ENCODE measurements at places on chromosomes 1 and 21.

DNA sequence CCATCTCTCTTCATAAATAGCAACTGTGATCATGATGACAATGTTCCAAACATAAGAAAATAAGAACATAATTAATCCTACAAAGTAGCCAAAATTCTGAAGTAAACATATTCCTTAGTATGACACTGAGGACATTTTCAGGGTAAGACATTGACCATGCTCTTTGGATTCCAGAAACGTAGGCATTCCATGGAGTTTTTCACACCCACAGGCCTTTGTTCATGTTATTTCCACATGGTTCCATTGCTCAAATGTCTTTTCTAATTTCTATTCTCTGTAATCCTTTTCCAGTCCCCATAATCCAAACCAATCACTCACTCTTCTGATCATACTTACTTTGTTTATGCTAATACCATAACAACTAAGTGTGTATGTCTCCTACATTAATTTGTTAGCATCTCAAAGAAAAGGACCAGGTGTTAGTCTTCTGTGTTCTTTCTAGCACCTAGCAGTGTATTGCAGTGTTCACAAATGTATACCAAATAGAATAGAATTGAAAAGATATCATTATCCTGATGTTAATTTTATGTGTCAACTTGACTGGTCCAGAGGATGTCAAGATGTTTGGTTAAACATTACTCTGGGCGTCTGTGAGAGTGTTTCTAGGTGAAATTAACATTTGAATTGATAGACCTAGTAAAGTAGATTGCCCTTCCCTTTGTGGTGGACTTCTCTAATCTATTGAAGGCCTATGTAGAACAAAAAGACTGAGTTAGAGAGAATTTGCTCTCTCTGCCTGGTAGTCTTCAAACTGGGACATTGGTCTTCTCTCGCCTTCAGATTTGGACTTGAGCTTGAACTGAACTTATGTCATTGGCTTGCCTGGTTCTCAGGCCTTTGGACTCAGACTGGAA lies 516.6 kb downstream of the PTPRC start:
- no peak for DNase-seq

DNA sequence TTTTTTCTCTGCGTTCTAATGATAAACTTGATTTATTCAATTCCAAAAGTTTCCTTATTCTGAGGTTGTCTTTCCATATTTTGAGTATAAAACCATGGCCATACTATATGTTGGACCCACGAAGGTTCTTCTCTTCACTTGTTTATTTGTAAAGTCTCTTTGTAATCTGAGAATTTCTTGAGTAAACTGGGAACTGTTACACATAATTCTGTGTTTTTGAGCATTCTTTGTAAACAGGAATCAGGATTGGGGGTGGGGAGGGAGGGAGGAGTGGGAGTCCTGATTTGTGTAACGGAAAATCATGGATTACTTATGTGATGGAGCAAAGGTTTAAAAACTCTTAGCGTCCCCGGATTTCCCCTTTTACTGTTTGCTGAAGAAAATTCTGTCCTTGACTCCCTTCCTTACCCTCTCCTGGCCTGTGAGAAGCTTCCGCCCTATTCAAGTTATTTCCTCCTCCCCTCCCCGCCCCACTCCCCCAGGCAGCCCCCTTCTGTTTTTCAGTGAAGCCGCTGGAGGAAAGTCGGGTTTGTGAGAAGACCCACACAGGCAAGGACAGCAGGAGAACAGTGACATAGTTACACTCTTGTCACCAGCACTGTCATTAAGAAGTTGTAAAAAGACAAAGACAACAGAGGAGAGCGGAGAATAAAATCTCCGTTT lies 6.4 kb upstream of the NBPF11 start:
- DNase-seq = no peak

DNA sequence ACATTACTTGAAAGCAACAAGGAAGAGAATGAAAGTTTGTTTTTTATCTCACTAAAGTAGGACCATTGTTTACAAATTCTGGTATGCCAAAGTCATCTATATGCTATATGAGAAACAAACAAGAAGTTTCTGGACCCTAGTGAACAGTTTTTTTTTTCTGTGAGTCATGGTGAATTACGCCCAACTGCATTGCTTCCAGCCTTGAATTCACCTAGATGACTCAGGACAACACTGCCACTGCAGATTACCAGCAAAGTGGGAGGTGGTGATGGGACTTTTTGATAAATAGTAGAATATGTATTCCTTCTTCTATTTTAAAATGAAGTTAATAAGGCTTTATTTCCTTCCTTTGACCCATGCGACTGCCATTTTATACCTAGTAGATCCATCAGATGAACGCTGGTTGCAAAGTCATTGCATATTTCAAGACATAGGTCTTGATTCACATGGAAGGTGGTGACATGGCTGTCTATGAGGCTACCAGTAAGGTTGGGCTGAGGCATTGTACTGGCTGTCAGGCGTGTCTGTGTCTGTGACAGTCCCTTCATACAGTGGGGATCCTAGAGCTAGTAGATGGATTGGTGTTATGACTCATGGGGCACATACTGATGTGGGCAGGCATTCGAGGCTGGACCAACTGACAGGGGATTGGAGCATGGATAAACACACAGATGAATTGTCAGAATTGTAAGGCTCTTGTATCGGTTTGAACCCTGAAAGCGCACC lies 49.1 kb upstream of the APOBEC4 start:
- no peak for DNase-seq

DNA sequence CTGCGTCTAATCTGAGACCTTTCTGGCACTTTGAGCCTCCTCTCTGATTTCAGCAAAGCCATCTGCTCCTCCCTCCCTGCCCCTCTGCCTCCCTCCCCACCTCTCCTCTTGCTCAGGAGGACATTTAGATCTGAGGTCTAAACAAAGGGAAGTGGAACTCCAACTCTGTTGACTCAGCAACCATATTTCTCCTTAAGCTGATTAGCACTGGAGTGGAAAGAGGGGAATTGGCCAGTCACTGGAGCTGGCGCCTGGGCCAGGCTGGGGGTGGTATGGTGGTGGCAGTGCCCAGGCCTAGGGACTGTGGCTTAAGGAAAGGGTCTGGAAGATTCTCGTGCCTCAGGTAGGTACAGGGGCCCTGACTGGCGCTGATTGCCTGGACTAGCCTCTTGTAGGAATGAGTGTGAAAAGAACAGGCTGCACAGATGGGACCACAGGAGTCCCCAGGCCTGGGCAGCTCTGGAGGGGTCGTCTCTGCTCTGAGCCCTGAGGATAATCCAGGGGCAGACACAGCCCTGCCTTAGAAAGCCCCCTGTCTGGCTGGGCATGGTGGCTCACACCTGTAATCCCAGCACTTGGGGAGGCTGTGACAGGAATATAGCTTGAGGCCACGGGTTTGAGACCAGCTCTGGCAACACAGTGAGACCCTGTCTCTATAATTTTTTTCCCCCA lies 11.9 kb downstream of the SH2D2A start:
- DNase-seq = no peak

- no peak for DNase-seq
These were observed 5.8 kb downstream of the PLA2G2A start for GRCh38 chr1:19973616-19974015.

GRCh38 chr21:38459490-38459889 lies 38.8 kb downstream of the ERG start:
- DNase-seq = no peak

DNA sequence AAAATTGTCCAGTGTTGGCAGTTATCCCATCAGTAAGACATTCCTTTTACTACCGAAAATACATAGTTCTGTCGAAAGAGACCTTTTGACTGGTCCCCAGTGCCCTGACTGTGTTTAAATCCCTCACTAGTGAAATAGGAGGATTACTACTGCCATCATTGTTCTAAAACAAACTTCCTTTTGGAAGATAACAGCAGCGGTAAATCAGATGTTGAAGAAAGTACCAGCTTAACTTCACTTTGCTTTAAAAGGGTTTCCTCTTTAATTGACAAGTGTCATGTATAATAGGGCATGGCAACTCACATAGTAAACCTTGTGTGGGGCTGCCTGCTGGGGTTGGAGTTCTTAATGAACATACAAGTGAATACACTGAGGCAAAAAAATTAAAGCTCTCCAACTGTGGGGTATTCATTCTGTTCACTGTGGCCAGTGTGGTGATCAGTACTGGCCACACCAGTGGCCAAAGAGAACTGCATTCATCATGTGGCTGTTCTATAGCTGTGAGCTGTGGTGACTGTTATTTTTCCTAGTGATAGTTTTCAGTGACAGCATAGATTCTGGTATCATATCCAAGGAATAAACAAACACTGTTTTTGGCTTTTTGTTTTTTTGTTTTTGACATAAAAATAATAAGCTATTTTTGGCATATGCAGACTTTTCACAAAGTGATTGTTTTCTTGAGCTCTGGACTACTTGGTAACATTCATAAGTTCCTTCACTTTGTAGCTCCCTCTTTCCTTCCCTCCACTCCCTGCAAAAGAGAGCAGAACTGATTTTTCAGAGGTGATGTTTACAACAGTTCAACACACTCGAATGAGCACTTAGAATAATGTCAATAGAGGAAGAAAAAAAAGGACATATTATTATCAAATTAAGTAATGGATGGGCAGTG lies 74.5 kb downstream of the NFIA start:
- no peak for DNase-seq

DNA sequence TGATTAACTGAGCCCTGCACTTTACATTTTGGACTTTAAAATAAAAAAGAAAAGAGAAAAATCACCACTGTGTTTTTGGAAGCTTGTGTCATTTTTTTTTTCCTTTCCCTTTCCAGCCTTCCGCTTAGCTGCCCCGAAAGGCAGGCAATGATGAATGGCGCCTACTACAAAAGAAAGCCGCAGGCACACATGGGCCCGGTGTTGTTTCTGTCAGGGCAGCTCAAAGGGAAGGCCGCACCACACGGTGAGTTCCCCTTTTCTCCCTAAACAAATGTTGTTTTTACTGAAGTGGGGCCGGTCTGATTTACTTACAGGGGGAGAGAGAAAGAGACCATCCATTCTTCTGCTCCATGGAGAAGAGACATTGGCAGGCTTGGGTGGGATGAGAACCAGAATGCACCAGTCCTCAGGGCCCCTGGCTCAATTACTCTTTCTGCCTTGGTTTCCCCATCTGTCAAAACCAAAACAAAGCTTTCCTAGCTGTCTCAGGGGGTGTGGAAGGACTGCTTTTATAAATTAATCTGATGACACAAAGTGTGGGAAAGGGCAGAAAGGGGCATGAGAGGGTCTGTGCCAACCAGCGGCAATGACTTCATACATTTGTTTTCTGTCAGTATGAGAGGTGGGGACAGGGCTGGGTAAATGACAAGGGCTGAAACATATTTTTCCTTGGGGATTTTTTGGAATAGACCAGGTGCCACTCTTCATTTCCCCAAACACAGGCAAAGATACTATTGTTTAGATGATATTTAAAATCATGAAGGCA lies 91.4 kb upstream of the PLXNA2 start:
- no peak for DNase-seq

DNA sequence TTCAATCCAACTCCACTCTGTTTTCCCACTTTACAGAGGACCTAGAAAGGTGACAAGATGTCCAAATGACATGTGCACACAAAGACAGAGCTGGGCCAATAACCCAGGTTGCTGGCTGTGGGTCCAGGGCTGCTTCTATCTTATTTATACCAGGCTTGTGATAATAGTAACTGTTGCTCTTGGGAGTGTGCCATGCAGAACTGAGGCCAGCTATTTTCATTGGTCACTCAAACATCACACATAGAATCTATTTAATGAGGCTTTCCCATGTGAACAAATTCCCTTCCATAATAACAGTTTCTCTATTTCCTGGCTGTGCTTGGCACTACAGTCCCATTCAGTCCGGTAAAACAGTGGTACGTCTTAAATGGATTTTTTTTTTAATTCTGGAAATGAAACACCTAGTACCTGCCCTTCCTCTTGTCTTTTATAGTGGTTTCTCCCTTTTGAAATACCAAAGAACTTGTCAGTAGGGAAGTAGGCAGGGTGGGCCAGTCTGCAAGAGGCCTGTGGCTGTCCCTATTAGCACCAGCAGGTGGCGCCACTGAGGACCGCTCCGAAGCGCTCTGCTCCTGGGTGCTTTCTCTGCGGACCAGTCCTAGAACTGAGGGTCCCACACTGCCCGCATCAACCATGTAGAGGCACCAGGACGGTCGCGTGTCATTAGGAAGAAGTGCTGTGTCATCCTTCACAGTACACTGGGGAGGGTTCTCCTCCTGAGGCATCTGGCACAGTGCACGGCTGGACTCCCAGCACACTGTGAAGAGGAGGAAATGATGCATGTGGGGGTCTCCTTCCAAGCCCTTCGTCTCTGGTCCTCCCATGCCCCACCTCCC lies 52.1 kb downstream of the GPR161 start:
- no peak for DNase-seq

DNA sequence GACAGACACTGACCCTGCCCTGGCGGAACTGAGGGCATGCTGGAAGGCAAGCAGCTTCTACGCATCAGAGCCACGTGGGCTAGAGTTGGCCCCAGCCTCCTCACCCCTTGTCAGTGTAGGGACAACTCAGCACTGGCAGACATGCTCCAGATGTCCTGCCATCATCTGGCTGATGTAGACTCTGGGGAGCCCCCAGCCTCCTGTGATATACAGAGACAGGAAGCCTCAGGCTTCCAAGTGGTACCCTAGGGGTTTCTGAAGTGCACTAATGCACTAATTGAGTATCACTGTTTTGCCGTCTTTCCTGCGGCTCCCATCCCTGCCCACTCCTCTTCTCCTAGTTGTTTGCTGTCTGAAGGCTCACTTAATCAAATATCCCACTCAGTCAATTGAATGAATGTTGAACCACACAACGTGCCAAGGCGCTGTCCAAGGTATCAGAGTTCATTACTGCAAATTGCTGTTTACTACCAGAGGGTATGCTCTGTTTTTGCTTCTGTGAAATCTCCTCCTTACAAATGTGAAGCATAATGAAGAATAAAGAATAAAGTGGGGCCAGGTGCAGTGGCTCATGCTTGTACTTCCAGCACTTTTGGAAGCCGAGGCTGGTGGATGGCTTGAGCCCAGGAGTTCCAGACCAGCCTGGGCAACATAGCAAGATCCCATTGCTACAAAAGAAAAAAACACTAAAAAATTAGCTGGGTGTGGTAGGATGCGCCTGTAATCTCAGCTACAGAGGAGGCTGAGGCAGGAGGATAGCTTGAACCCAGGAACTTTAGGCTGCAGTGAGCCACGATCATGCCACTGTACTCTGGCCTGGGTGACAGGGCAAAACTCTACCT lies 76.4 kb upstream of the ZBTB18 start:
- no peak for DNase-seq

DNA sequence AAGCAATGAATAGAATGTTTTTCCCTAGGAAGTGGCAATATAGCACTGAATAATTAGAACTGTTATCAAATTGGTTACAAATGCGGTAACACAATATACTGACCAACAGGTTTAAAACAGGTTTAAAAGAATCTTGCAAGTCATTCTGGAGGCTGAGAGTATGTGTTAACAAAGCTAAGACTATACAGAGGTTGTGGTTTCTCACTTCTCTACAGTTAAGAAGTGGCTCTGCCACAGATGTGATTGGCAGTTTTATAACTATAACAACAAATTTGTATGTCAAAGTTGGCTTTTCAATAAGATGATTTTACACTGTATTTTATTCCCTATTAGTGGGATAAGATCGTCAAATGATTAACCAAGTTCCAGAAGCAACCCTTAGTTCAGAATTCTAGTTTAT lies 7.1 kb downstream of the ANGEL2 start:
- DNase-seq = no peak
